ENCODE measurements at places on chromosomes 2 and 18. TPM values are rescaled to one million over a fixed set of nuclear protein-coding genes. Genes with fewer than 3 reads are reported as not detected.
A peak's percentile ranks its signal among the peaks of the same experiment; 100 is the strongest.

GRCh38 chr18:60601249-60601648 lies 228.7 kb upstream of the MC4R start:
- no peak for DNase-seq

DNA sequence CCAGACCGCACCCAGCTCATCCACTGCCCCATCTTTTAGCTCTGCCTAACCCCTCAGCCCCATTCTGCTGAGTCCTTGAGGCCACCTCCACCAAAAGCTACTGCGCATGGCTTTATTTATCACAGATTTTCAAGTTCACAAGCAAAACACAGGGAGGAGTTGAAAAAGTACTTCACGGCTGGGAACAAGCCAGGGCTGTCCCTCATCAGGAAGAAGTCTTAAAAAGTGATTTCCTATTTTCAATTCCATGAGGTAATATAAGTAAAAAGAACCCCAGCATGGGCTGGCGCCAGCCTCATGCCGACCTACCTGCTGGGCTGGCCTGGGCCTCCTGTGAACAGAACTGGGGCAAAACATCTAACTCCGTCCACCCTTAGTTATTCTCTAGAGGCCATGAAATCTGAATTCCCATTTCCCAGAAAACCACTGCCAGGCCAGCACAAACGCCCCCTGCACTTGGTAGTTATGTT lies 69.0 kb downstream of the POLR1A start:
- no peak for DNase-seq

DNA sequence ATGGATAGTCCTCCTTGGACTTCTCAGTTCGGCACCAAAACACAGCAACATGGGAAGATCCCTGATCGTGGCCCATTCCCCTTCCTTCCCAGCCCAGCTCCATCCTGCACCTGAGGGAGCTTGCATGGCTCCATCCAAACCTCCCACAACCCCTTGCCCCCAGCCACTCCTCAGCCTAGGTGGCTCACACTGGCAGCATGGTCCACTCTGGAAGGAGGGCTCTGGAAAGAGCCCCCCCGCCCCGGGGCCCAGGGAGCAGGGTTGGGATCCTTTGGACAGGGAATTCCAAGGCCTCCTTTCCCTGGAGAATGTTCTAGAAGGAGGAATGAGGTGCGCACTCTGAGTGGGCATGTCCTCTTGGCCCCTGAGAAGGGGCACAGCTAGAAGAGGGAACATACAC lies 62.8 kb upstream of the ID2 start:
- DNase-seq = no peak

DNA sequence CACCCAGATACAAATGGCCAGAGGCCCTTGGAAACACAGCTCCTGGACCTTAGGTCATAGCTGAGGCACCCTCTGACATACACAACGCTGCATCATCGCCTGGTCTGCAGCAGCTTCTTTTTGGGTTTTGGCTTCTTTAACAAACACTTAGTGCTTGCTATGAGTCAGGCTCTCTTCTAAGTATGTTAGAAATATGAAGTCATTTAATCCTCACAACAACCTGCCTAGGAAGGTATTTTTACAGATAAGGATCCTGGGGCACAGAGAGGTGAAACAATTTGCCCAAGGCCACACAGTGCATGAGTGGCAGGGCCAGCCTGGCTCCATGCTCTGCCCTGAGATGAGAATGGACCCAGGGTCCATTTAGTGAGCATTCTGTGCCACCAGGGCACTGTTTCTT lies 96.6 kb downstream of the TMEM17 start:
- no peak for DNase-seq

- DNase-seq = no peak
Measured at GRCh38 chr2:486371-486770, 190.8 kb downstream of the TMEM18 start.

- peak; percentile 52 for DNase-seq
Measured at GRCh38 chr2:238864207-238865014, 16.5 kb downstream of the TWIST2 start.

DNA sequence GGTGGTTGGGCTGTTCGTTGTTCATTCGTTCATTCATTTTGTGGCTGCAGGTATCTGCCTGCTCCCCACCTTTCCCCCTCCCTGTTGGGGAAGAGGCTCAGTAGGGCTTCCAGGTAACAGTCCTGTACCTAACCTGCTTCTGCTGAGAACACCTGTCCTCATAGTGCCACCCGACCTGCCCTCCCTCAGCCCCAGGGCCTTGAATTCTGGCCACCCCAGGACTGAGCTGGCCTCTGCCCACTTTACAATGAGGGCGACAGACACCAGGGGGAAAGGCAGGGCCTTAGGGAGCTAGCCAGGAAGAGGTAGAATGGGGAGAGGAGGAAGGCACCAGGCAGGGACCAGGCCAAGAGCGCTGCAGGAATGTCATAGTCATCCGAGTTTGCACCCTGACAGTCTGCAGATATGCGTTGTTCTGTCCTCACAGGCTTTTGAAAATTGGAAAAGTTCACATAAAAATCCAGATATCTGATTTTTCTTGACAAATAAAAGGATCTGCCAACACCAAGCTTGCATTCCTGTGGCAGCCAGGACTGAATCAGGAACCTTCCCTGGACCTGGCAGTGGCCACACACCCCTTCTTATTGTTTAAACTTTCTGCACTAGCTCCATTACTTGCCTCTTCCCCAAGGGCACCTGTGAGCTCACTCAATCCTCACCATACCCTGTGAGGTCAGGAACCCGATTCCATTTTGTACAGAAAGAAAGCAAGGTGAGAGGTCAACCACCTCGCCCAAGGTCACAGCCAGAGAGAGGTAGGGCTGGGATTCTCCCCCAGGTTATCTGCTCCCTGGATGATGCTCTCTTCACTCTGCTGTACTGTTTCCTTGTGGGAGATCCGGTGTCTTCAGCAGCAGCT lies 35.3 kb upstream of the MRPL33 start:
- DNase-seq = no peak

DNA sequence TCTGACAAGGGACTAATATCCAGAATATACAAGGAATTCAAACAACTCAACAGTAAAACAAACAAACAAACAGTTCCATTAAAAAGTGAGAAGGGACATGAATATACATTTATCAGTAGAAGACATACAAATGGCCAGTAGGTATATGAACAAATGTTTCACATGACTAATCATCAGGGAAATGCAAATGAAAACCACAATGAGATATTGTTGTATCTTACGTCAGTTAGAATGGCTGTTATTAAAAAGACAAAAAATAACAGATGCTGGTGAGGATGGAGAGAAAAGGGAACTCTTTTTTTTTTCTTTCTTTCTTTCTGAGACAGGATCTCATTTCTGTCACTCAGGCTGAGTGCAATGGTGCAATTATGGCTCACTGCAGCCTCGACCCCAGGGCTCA lies 175.5 kb downstream of the CAMKMT start:
- no peak for DNase-seq

- no peak for DNase-seq
Measured at GRCh38 chr2:23556929-23557328, 171.9 kb downstream of the KLHL29 start.

GRCh38 chr2:205079173-205079572 lies 533.9 kb downstream of the PARD3B start:
- DNase-seq = no peak

The LBH gene
- 16.1 TPM for total RNA-seq

The HES6 gene
- total RNA-seq = 152 TPM

The FBXO48 gene
- 1.6 TPM for total RNA-seq

The UBR3 gene
- 30.2 TPM for total RNA-seq

The SPP2 gene
- total RNA-seq = not detected

The HOXD3 gene
- 1.9 TPM for total RNA-seq

The GPAT2 gene
- not detected for total RNA-seq

The KCNIP3 gene
- 2.9 TPM for total RNA-seq
